ENCODE measurements at places on chromosomes 4 and X. TPM values are rescaled to one million over a fixed set of nuclear protein-coding genes. Genes with fewer than 3 reads are reported as not detected.

The SHROOM2 gene
- total RNA-seq, result 0.60 TPM

The DDIT4L gene
- total RNA-seq, result 0.43 TPM

The ZMAT1 gene
- total RNA-seq, result 4.2 TPM

The IQCM gene
- not detected for total RNA-seq

The FHIP1A gene
- 18.5 TPM for total RNA-seq

DNA sequence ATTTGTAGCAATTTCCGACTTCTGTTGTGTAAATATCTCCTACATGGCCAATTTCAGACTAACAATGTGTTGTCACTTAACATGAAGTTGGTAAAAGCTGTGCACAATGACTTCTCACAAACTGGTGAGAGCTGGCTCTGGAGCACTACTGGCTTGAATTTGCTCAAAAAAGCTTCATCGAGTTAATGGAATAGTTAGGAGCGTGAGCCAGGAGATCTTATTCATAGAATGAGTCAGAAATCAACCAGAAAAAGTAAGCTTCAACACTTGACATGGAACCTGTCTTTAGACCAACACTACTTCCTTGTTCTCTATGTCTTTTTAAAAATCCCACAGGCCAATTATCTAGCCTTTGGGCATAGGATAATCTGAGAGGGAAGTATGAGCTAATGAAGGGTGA lies 7.9 kb upstream of the CHRDL1 start:
- no peak for DNase-seq

DNA sequence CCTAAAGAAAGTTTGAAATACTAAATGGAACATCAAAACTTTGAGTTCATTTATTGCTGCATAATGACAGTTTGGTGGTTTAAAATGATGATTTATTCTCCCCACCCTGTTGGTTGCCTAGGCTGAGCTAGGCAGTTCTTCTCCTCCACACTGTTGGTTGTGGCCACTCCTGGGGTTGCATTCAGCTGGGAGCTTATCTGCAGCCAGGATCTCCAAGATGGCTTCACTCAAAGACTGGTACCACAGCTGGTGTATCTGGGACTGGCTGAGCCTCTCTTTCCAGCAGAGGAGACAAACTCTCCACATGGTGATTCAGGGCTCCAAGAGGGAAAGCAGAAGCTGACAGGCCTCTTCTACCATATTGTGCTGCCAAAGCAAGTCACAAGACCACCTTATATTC lies 33.1 kb downstream of the MSL3 start:
- DNase-seq, result no peak

DNA sequence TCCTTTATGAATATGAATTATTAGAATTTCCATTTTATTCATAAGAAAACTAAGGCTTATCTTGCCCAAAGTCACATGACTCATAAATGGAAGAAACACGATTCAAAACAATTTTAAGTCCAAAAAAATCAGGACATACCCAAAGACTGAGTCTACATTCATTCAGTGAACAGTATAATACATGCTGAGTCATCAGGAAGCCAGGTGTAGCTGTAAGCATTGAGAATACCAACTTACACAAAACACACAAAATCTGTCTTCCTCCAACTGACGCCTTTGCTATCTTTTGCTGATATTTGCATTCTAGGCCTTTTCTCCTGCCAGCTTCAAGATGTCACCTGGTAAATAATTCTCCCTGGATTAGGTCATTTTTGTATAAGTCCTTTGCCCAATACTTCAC lies 520.1 kb upstream of the GALNT7 start:
- no peak for DNase-seq

DNA sequence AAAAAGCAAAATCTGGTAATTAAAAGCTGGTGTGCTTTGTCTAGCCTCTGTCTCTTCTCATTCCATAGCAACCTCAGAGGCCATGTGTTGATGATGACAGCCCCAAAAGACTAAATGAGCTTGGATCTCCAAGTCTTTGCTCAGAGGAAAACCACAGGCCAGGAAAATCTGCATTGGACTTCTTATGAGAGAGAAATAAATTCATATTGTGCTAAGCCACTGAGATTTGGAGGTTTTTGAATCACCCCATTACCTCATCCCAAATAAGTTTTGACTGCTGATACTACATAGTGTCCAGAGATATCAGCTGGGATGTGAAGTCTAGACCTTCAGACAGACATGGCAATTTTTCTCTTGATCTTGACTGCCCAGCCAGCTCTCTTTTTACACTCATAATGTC lies 178.6 kb upstream of the DIPK2B start:
- no peak for DNase-seq

DNA sequence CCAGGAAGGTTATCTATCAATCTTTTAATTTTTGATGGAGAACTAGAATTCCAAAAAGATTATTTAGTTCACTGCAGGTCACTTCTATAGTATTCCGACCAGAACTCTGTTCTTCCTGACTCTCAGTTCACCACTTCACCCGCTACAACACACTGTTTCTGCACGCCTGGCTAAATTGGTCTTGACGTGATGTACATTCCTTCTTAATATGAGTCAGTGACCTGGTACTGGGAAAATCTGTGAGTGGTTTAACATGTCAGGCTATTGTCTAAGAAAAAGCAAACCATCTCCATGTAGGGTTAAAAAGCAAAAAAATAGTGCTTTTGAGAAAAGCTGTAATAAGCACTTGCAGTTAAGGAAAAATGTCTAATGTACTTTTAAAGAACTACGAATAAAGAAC lies 120.4 kb downstream of the NDST3 start:
- no peak for DNase-seq

DNA sequence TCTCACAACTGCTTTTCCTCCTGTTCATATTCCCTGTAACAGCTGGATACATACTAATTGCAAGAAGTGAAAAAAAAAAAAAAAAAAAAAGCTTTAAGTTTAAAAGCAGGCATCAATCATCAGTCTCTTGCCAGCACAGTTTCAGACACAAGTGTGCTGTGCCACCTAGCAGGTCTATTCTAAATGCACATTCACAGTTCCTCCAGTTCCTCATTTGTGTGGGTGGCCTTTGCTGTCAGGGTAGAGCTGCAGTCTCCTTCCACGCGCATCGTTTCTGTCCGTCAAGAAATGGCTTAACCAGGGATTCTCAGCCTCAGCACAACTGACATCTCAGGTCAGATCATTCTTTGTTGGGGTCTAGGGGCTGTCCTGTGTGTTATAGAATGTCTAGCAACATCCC lies 61.6 kb downstream of the SCML1 start:
- DNase-seq, result no peak
